ENCODE measurements at places on chromosomes 2 and 18.
A peak's percentile ranks its signal among the peaks of the same experiment; 100 is the strongest.

GRCh38 chr2:226002438-226002837 lies 602.9 kb downstream of the NYAP2 start:
- no peak for DNase-seq

GRCh38 chr2:10410001-10410822 lies 37.9 kb downstream of the ODC1 start:
- no peak for DNase-seq

DNA sequence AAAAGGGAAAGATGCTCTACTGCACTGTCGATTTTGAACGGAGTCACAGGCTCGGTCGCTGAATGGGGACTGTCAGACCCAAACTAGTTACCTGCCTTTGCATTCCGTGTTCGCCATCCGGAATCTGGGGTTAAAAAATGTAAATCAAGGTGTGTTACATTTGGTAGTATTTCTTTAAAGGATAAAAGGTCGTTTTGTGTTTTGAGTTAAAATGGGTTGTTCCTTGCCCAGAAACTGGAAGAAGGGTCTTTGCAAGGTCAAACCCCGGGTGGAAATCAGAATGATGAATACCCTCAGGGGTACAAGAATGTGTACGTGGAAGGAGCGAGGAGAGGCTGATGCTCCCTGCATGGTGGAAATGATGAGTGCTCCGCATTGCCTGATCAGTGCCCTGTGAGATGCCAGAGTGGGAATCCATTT lies 1.0 kb downstream of the VSNL1 start:
- no peak for DNase-seq

DNA sequence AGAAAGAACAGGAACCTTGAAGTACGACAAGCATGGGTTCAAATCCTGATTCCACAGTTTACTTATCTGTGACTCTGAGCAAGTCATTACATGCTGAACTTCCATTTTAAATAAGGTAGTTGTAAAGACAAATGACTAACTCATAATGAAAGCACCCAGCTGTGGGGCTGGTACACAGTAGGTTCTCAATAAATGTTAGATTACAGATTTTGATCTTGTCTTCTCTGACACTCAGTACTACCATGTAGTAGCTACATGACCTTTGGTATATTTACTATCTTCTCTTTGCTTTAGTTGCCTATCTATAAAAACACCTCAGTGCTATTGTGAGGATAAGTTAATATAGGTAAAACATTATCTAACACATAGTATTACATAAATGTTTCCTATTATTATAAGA lies 3.2 kb downstream of the TRAK2 start:
- DNase-seq, result no peak

DNA sequence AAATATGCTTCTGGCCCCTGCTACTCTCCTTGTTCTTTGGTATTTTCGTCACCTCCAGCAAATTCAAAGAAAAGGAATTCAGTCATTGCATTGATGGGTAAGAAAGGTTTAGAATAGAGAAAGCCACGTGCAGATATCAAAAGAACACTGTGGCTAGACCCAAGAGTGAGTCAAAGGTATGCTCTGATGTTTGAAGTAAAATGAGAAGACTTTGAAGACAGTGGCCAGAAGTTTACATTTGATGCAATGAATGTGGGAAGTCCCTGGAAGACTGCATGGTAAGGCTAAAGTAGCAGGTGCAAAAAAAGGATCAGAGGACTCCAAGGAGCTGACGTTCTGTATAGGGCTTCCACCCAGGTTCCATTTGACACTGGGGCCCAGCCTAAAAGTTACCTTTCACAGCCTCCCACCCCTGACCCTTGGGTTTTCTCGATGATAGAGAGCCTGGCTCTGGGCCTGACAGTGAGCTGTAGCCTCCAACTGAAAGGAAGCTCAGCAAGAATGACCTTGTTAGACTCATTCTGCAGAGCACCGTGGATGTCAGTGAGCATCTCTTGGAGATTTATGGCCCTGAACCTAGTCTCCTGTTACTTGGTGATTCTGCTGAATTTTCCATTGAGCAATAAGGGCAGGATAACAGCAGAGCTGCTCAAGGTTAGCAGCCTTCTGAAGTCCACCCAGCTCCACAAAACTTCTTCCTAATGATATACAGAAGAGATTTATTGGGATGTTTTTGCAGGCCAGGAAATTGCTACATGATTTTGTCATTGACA lies 223.7 kb upstream of the RBBP8 start:
- peak; percentile 17 for DNase-seq

GRCh38 chr2:27049422-27050280 lies 1.8 kb upstream of the AGBL5 start:
- peak; percentile 62 for DNase-seq

- DNase-seq, result no peak
These were observed 67.2 kb downstream of the XDH start for GRCh38 chr2:31347319-31347718.

- no peak for DNase-seq
These were observed 44.4 kb downstream of the CCDC195 start for GRCh38 chr2:224671731-224672130.

GRCh38 chr2:172725284-172725683 lies 10.4 kb upstream of the RAPGEF4 start:
- DNase-seq, result no peak

- no peak for DNase-seq
These were observed 83.4 kb downstream of the MYCN start for GRCh38 chr2:16023506-16024360.

DNA sequence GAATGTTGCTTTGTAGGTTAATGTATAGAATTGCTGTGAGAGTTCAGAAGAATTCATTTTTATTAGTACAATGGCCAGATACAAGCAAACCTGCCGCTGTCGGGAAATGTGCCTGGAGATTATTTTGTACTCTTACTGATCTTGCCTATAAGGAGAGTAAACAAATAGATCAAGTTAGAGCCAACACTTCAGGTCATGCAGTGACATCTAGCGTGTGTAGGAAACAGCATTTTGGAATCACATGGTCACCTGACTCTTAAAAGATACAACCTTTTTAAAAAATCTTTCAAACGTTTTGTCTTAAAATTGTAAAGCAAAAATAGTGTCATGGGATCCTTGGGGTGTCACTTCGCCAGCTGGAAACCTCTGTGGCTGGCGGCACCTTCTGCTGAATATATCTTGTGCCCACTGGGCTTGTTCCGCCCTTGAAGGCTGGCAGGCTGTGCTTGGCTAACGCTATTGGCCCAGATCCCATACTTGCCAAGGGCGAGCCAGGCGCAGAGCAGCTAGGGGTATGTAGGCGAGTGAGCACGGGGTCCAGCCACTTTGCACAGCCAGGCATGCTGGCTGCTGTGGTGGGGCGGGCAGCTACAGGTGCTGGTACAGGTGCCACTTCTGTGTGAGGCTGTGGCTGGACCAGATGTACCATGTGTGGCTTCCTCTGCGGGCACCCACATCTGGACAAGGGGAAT lies 19.5 kb upstream of the RPRM start:
- DNase-seq, result no peak

GRCh38 chr2:68316111-68316510 lies 3.6 kb downstream of the CNRIP1 start:
- no peak for DNase-seq

GRCh38 chr2:100748673-100749072 lies 71.3 kb upstream of the NPAS2 start:
- DNase-seq, result no peak

- DNase-seq, result no peak
These were observed 228.6 kb downstream of the SETBP1 start for GRCh38 chr18:44909191-44909719.

GRCh38 chr18:40307627-40308026 lies 1647.4 kb upstream of the PIK3C3 start:
- no peak for DNase-seq

- DNase-seq, result no peak
These were observed 75.3 kb downstream of the STPG4 start for GRCh38 chr2:47079515-47080412.

DNA sequence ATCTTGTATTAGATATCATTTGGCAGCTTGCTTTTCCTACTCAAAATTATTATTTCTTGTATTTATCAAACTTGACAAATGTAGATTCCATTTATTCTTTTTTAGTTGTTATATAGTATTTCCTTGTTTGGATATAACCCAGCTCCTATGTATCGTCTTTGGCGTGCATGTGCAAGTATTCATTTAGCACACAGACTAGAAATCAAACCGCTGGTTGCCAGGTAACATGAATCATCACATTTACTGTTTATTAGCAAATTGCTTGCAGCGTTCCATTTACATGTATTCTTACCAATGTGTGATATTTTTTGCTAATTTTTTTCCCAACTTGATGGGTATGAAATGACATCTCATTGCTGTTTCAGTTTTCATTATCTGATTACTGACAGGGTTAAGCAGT lies 2089.7 kb upstream of the CELF4 start:
- DNase-seq, result no peak

GRCh38 chr2:177433402-177433801 lies 40.8 kb downstream of the AGPS start:
- no peak for DNase-seq

DNA sequence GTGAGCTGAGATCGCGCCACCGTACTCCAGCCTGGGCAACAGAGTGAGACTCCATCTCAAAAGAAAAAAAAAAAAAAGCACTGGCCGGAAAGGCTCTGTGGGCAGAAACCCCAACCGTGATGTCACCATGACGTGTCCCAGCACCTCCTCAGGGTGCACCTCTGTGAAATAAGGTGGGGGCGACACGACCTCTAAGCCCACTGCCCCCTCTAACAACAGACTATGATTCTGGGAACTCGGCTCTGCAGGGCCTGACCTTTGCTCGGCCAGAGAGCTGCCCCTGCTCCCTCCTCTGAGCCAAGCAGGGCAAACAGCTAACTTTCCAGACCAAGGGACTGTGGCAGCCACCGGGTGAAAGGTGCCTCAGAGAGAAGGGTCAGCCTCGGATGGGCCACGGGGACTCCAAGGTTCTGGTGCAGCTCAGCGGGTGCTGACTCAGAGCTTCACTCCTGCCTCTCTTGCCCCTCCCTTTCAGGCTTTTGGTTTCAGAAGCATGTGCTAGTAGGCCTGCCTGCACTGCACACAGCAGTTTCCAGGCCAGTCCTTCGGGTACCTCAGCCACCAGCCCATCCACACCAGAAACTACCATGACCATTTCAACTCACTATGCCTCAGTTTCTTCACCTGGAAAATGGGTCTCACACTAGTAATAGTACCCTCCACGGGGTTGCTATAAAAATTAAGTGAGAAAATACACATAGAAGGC lies 8.0 kb downstream of the TMBIM1 start:
- DNase-seq, result no peak

GRCh38 chr2:69764286-69765095 lies 22.6 kb downstream of the ANXA4 start:
- peak; percentile 36 for DNase-seq

DNA sequence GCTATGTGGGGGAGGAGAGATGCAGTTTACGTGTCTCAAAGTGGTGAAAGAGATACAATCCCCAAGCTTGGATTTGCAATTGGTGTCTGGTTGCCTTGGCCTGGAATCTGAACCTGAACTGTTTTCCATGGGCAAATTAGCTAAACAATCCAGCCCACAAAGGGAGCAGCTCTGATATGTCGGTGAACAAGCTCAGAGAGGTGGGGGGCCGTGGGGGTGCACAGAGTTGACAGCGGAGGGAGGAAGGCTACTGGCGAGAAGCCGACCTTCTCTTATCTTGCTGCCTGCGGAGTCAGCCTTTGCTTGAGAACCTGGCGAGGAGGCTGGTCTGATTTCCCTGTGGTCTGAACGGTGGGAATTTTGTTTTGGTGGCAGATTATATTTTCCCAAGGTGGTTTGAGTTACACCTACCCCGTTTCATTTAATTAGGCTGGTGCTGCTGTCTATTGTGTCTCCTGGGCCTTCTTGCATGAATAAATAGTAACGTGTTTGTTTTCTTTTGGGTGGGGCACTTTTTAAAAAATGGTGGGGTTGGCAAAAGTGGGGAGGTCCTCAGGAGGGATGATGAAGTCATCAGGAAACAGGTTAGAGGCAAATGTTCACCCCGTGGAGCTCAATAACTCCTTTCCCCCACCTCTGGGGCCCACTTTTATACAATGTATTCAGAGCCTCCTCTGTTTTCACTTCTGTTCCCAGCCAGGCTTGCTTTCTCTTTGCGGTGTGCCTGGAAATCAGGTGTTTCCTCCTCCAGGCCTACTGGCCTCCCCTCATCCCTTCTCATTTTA lies 80.9 kb upstream of the IGFBP5 start:
- no peak for DNase-seq

- no peak for DNase-seq
These were observed 260.9 kb upstream of the ATP5MC3 start for GRCh38 chr2:175442441-175442840.

DNA sequence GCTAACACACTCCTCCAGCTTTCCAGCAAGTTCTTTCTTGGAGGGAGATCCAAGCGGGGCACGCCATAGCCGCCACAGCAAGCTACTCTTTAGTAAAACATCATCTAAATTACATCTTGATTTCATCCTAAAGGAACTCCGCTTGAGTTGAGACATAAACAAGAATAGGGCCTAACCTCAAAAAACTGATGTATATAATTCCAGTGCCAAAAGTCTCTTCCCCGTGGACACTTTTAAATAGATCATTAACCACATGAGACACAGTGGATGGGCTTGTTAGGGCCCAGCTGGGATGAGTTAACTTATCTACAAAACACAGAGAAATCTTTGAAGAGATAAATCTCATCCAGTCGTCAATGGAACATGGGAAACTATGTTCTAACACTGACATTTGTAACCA lies 20.8 kb upstream of the MLPH start:
- no peak for DNase-seq

DNA sequence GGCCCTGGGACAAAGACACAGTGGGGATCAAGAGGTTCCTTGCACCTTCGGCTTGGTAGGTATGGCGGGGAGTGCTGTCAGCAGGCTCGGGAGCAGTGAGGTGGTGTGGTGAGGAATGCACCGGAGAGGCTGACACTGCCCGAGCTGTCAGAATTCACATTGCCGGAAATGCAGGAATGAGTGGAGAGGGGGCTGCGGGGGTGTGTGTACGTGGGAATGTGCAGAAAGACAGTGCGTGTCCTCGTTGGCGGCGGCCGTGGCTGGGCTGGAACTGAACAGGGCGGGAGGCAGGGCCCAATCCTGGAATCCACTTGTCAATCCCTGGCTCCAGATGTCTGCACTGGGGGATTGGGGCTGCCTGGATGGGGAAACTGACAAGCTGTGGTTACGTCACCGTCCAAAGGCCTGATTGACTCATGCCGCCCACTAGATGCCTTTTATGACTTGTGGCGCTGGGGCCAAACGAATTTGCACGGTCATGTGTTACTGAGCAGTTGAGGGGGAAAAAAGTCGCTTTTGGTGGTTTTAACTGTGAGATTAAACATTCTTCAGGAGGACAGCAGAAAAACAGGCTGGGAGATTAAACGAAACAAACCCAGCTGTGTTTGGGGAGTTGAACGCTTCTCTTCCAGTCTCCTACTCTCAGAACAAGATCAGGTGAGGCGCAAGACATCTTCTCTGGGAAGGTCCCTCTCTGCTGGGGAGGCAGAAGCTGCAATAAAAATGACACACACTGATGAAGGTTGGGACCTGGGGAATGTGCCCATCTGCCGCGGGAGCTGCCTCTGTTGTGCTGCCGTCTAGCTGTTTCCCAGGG lies 189.4 kb upstream of the GLI2 start:
- peak; percentile 65 for DNase-seq

DNA sequence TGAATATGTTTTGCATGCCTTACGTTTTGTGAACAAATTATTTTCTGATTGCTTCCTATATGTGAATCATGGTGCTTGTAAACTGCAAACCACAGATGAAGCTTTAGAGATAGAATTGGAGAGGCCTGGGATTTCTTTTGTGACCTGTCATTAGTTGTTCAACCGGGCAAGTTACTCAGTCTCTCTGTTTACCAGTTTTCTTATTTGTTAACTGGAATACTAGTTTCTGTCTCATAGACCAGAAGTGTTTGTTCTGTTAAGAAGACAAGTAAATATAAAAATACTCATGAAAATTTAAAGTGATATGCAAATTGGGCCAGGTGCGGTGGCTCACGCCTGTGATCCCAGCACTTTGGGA lies 27.3 kb downstream of the DGKD start:
- no peak for DNase-seq
